ENCODE measurements at places on chromosomes 11 and 22.

- DNase-seq = no peak
Observed at GRCh38 chr22:33678523-33678922, 241.8 kb downstream of the LARGE1 start.

DNA sequence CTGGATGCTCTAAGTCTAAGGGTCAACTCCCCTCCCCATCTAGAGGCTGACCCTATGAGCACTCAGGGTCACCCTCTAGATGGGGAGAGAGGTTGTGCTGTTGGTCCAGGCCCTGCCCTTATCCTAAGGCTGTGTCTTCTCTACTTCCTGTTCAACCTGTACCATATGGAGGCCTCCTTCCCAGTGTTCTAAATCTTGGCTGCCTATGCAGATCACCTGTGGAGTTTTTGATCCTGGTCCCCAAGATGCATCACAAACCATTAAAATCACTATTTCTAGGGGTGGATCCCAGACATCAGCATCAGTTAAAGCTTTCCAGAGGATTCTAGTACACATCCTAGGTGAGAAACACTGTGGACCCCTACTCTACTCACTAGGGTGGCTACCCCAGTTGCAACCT lies 26.2 kb downstream of the LARGE1 start:
- DNase-seq = no peak

DNA sequence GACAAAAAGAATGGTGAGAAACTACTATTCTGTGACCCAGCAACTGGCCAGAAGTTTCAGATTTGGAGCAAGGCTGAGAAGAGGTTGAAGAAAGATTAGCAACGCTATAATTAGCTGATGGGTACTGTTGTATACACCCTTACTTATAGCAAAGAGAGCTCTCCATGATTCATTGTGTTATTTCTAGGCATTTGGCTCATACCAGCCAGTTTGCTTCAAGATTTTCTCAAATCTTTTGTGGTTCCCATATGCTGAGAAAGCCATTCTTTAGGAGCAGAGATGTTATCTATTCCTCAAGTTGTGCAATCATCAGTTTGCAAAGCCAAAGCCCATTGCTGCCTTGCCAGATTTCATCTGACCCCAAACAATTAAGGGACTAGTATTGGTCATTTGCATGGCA lies 179.4 kb downstream of the ETS1 start:
- no peak for DNase-seq

DNA sequence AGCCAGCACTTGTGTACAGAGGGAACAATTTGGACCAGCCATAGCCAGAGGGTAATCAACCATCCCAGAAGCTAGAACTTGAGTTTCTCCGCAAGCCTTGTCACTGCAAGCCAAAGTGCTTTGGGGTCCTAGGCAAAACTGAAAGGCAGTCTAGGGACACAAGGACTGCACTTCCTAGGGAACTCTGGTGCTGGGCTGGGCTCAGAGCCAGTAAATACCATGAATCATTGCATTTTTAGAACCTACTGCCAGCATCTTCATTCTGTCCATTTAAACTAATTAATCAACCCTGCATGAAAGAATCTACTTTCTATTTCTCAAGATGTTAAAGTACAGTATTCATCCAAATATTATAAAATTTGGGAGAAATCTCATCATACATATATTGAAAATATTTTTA lies 20.0 kb downstream of the PATE3 start:
- DNase-seq = no peak

GRCh38 chr11:124839128-124839971 lies 25.9 kb upstream of the ROBO3 start:
- no peak for DNase-seq

DNA sequence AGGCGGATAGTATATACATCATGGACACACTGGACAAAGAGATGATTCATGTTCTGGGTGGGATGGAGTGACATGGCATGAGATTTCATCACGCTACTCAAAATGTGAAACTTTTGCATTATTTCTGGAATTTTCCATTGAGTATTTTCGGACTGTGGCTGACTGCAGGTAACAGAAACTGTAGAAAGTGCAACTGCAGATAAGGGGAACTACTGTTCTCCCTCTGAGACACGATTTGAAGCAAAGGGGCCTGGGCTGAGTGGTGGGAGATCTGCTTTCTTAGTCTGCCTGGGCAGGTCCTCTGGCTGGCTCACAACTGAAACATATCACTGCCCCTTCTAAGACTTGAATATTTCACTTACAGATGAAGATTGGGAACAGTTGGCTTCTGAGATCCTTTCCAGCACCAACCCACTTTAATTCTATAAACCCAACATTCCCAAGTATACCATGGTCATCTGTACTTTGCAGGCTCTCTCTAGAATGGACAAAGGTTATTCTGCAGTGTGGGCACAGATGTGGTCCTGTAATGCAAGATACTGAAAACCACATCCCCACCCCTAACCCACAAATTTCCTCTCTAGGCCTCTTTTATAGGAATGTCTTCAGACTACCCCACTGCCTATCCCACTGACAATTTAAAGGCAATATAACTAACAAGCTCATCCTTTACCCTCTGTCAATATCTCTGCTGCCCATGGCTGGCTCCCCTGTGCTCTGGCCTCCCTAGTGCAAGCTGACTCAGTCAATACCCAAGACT lies 121.1 kb downstream of the KCNC1 start:
- DNase-seq = no peak

- no peak for DNase-seq
Observed at GRCh38 chr11:120517801-120518291, 6.3 kb downstream of the GRIK4 start.

DNA sequence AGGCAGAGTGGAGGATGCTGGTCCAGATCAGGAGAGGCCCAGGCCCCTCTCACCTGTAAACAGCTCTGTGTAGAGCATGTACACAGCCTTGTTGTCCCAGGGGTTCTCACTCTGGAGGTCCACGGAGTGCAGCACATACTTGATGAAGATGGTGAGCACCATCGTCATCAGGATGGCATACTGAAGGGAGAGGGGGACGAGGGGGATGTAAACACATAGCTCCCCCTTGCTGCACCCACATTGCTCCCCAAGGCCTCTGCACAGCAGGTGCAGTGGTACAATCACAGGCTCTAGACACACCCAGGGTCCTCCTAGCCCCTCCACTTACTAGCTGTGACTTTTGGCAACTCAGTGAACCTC lies 2.9 kb downstream of the SYVN1 start:
- DNase-seq = no peak

- DNase-seq = no peak
Observed at GRCh38 chr11:44178381-44178780, 82.9 kb downstream of the EXT2 start.

DNA sequence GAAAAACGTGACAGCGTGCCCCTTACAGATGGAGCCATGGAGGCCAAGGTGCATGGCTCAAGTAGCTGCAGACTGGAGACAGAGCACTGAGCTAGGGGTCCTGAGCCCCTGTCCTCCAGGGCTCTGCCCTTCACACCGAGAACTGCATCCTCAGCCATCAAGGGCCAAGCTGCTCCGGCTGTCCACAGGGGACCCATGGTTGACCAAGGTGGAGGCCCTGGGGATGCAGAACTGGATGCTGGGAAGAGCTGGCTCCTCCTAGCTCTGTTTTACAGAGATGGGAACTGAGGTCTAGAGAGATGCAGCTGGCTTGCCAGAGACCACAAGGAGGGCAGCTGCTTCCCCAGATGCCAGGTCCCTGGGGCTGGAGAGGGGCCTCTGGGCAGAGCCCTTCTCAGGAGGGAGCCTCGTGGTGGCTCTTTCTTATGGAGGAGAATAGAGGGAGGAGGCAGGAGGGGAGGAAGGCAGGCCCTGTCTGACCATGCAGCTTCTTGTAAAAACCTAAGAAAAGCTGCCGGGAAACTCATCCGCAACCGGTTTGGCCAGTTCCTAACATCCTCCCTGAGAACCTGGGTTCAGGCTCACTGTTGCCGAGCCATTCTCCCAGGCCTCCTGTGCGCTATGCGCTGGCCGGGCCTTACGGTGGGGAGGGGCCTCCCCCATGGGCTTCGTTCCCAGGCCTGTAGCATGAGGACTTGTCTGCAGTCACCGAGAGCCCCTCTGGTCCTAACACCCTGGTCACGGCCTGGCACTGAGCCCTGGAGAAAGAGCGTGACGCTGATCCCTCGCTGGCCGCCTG lies 80.6 kb downstream of the WNT7B start:
- no peak for DNase-seq

- DNase-seq = no peak
Observed at GRCh38 chr11:24587635-24588034, 90.8 kb downstream of the LUZP2 start.

- DNase-seq = no peak
Observed at GRCh38 chr11:64869571-64870175, 8.7 kb downstream of the EHD1 start.

- no peak for DNase-seq
Observed at GRCh38 chr22:26463101-26463661, 20.4 kb downstream of the HPS4 start.

GRCh38 chr11:123282597-123282996 lies 87.5 kb upstream of the CLMP start:
- no peak for DNase-seq

GRCh38 chr11:125090816-125091215 lies 20.6 kb downstream of the TMEM218 start:
- DNase-seq = no peak

DNA sequence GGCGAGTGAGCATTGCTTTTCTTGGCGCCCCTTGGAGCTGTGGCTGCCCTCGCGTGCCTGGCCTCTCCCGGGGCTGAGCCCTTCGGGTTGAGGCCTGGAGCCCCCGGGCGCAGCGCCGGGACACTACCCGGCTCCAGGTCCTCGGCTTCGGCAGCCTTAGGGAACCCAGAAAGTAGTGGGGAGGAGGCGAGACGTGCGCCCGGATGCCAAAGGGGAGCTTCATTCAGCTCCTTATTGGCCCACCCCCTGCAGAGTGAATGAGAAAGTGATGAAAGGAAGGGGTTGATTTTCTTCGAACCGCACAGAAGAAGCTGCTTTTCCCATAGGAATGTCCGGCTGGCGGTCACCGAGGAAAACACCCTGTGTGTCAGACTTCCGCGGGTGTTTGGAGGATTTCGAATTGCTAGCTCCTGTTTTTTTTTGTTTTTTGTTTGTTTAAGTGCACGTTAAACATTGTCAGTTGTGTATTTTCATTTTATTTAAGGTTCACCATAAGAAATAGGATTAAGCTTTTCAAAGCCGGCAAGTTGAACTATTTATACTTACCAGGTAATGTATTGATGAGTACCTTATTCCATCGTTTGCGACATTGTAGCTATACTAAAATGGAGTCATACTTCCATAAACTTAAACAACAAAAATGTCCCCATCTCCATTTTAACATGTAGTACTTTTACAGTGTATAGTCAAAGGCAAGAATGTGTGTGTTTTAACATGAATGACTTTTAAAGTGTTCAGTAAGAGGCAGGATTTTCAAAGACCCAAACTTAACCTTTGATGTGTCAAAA lies 841 bp upstream of the EIF4G2 start:
- DNase-seq = no peak

GRCh38 chr22:21076912-21077625 lies 31.3 kb downstream of the LRRC74B start:
- DNase-seq = no peak

DNA sequence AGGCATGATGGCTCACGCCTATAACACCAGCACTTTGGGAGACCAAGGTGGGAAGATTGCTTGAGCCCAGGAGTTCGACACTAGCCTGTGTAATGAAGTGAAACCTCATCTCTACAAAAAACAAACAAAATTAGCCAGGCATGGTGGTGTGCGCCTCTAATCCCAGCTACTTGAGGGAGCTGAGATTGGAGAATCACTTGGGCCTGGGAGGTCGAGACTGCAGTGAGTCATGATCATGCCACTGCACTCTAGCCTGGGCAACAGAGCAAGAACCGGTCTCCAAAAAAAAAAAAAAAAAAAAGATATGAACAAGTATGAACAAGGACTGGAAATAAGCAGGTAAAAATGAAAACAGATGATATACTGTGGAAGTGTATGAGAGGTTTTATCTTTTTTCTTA lies 54.1 kb upstream of the SOX6 start:
- DNase-seq = no peak

GRCh38 chr11:3971756-3972404 lies 116.4 kb downstream of the STIM1 start:
- no peak for DNase-seq

- no peak for DNase-seq
Observed at GRCh38 chr11:10429526-10429925, 25.5 kb upstream of the AMPD3 start.

GRCh38 chr22:41184679-41185078 lies 20.4 kb upstream of the L3MBTL2 start:
- no peak for DNase-seq

- DNase-seq = no peak
Observed at GRCh38 chr11:84249344-84250135, 963.4 kb upstream of the CCDC90B start.

GRCh38 chr22:49298834-49299750 lies 528.6 kb downstream of the BRD1 start:
- DNase-seq = no peak

- no peak for DNase-seq
Observed at GRCh38 chr11:79019975-79020374, 420.9 kb downstream of the TENM4 start.

DNA sequence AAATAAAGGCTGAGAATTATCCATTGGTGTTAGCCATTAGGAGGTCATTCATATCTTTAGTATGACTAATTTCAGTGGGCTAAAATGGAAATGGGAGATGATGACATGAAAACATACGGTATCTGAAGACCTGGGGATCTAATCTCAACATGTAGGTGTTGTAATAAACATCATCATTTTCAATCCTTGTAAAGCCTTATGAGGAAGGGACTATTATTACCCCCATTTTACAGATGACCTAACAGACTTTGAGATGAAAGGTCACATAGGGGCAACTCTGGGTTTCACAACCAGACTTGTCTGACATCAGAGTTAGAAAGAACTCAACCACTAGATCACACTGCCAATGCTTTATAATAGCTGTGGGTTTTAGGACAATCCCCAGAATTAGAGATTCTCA lies 34.8 kb upstream of the TMEM135 start:
- DNase-seq = no peak

DNA sequence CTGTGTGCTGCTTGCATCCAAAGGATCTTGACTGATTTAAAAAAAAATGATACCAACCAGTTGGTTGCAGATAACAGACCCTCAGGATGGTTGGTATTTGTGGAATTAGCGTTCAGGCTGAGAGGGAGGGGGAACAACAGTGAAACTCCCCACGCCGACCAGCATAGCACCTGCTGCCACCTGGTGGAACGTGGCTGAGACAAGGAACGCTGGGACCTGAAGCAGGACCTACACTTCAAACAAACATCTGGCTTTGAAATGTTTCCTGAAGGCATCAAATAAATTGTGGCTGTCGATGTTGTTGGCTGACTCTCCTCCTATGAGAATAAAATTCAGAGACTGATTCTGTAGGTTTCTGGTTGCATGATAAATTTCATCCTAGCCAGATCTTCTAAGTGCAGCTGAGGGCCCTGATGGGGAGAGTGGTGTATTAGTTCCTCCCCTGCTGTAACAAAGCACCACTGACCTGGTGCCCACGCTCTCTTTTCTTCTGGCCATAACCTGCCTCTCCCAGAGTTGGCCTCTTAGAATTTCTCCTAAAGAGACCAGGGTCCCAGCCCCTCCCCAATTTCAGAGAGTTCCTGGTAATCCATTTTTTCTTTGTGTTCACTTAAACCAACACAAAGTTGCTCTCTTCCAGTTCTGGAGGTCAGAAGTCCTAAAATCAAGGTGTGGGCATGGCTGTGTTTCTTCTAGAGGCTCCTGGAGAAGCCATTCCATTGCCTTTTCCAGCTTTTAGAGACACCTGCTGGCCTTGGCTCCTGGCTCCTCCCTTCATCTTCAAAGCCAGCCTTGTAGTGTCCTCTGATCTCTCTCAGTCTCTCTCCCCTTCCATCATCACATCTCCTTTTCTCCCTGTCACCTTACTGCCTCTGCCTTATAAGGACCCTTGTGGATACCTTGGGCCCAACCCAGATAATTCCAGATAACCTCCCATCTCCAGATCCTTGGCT lies 17.3 kb downstream of the APOL2 start:
- no peak for DNase-seq

GRCh38 chr22:29138556-29139305 lies 65.9 kb downstream of the KREMEN1 start:
- no peak for DNase-seq
